ENCODE measurements at places on chromosomes 2 and 18. TPM values are rescaled to one million over a fixed set of nuclear protein-coding genes. Genes with fewer than 3 reads are reported as not detected.

Gene NT5C1B
- not detected for polyA plus RNA-seq

DNA sequence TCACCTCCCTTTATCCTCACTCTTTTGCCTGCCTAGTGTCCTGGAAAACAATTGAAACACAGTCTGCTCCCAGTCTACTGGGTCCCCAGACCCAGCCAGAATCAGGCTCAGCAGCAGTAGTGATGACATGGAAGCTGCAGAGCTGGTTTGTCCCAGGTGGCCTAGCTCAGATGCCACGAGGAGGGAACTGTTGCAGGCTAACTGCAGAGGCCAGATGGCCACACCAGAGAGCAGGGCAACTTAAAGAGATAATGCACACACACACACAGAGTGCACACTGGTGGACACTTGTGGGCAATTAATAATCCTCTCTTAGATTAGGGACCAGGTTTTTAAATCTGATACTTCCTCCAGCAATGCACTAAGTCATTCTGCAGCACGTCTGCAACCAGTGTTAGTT, 42.4 kb downstream of the GYPC start:
- H3K4me1 ChIP-seq, result no peaks in the 10 kb centered on the region
- H3K27me3 ChIP-seq, result no peaks in the 10 kb centered on the region
- H3K4me3 ChIP-seq, result no peak overlapping the region
- peaks cover 51% of the 10 kb centered on the region for H3K36me3 ChIP-seq
- no peak for DNase-seq

- no peak overlapping the region for H3K4me3 ChIP-seq
- no peaks in the 10 kb centered on the region for H3K4me1 ChIP-seq
- no peaks in the 10 kb centered on the region for H3K27me3 ChIP-seq
- no peaks in the 10 kb centered on the region for H3K36me3 ChIP-seq
- H3K27ac ChIP-seq, result no peak overlapping the region
Measured at GRCh38 chr2:133498662-133499585, 69.3 kb downstream of the NCKAP5 start.

Gene TMEFF2
- polyA plus RNA-seq, result not detected

GRCh38 chr2:233756429-233757081, 3.5 kb upstream of the UGT1A1 start:
- no peak overlapping the region for H3K4me3 ChIP-seq
- no peaks in the 10 kb centered on the region for H3K4me1 ChIP-seq
- no peak overlapping the region for H3K27ac ChIP-seq
- H3K27me3 ChIP-seq, result no peaks in the 10 kb centered on the region

GRCh38 chr2:172098287-172098649, 4.4 kb downstream of the DLX2 start:
- H3K27ac ChIP-seq, result no peak overlapping the region
- H3K27me3 ChIP-seq, result peaks cover 100% of the 10 kb centered on the region
- peaks cover 85% of the 10 kb centered on the region for H3K4me1 ChIP-seq
- DNase-seq, result no peak
- H3K36me3 ChIP-seq, result no peaks in the 10 kb centered on the region
- H3K4me3 ChIP-seq, result no peak overlapping the region

Gene TDRD15
- 0.06 TPM for polyA plus RNA-seq

Gene RESP18
- not detected for polyA plus RNA-seq

Gene BUB1
- 2.6 TPM for polyA plus RNA-seq

DNA sequence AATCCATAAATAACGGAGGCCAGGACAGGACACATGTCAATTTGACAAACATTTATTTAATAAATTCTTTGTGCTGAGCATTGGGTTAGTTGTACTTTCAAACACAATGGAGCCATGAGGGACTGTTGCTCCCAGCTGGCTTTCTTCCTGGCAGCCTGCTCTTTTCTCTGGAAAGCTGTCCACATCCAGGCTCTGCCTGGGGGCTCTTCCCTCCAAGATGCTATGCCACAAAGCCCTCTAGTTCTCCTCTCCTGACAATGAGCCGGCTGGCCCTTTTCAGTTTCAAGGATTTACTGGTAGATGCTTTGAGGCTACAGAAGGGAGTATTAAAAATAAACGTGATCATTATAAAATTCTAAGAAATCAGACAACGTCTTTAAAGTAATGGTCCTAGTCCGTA, 44.1 kb upstream of the SLC14A2 start:
- no peaks in the 10 kb centered on the region for H3K4me1 ChIP-seq
- no peaks in the 10 kb centered on the region for H3K36me3 ChIP-seq
- no peak for DNase-seq
- H3K27me3 ChIP-seq, result no peaks in the 10 kb centered on the region
- H3K27ac ChIP-seq, result no peak overlapping the region
- H3K4me3 ChIP-seq, result no peak overlapping the region

DNA sequence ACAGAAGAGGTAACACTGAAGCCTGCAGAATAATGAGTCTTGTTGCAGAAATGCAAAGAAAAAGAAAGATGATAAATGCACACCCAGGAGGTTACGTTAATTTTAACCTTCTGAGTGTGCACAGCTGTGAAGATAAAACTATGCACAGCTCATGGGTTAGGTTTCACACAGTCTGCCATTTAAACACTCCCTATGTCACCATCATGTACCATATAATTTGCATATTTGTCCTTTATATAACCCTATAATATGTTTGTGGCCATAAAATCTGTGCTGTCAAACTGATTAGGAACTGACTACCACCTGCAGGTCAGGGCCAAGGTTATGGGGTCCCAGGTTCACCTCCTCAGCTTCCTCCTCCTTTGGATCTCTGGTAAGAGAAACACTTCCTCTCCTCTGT, 205.5 kb downstream of the RPIA start:
- no peaks in the 10 kb centered on the region for H3K27me3 ChIP-seq
- H3K27ac ChIP-seq, result no peak overlapping the region
- H3K4me3 ChIP-seq, result no peak overlapping the region
- H3K36me3 ChIP-seq, result no peaks in the 10 kb centered on the region

DNA sequence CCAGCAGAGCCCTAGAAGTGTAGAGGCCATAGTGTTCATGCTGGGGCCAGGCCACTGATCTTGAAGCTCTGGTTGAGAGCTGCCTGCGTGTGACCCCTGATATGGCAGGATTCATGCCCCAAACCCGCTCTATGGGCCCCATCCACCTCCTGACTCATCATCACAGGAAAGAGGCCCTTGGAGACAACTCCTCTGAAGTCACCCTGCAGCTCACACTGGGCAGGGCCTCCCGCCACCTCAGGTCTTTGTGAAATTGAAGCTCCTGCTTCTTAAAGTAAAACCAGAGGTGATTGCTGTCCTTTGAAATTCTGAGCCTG, 12.0 kb upstream of the TUBB6 start:
- no peaks in the 10 kb centered on the region for H3K27me3 ChIP-seq
- H3K4me1 ChIP-seq, result no peaks in the 10 kb centered on the region
- DNase-seq, result no peak
- no peaks in the 10 kb centered on the region for H3K36me3 ChIP-seq
- no peak overlapping the region for H3K27ac ChIP-seq

- no peak overlapping the region for H3K4me3 ChIP-seq
- H3K4me1 ChIP-seq, result no peaks in the 10 kb centered on the region
- peaks cover 38% of the 10 kb centered on the region for H3K36me3 ChIP-seq
- DNase-seq, result no peak
- no peaks in the 10 kb centered on the region for H3K27me3 ChIP-seq
Measured at GRCh38 chr2:241185961-241186360, 2.5 kb upstream of the ANO7 start.

DNA sequence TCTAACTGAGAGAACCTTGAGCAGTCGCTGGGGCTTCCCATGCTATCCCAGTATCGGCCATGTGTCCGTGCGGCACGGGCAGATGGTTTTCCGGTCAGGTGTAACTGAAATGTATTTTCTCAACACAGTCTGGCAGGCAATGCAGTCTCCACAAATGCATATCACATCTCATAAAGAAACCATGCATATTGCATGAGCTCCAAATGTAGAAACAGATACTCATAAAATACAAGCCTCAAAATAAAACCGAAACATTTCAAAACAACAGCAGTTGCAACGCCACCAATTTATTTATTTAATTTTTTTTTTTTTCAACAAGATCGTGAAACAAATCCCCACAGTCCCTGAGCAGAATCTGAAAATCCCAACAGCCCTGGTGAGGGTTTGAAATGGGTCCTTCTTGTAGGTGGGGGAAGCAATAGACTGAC, 299.4 kb downstream of the LPIN1 start:
- no peak for DNase-seq
- no peaks in the 10 kb centered on the region for H3K27me3 ChIP-seq
- H3K4me3 ChIP-seq, result peak overlapping the region; percentile 40
- peak overlapping the region; percentile 64 for H3K27ac ChIP-seq
- peaks cover 22% of the 10 kb centered on the region for H3K4me1 ChIP-seq

- no peaks in the 10 kb centered on the region for H3K36me3 ChIP-seq
- no peaks in the 10 kb centered on the region for H3K27me3 ChIP-seq
- no peak overlapping the region for H3K4me3 ChIP-seq
- peaks cover 6% of the 10 kb centered on the region for H3K4me1 ChIP-seq
- no peak for DNase-seq
- H3K27ac ChIP-seq, result no peak overlapping the region
Measured at GRCh38 chr2:100057901-100058261, 84.5 kb downstream of the AFF3 start.

- H3K4me1 ChIP-seq, result peaks cover 4% of the 10 kb centered on the region
- no peak overlapping the region for H3K4me3 ChIP-seq
- H3K36me3 ChIP-seq, result peaks cover 31% of the 10 kb centered on the region
- no peak for DNase-seq
Measured at GRCh38 chr18:9578306-9578705, 36.1 kb downstream of the PPP4R1 start.

Gene ORC4
- polyA plus RNA-seq, result 7.3 TPM

DNA sequence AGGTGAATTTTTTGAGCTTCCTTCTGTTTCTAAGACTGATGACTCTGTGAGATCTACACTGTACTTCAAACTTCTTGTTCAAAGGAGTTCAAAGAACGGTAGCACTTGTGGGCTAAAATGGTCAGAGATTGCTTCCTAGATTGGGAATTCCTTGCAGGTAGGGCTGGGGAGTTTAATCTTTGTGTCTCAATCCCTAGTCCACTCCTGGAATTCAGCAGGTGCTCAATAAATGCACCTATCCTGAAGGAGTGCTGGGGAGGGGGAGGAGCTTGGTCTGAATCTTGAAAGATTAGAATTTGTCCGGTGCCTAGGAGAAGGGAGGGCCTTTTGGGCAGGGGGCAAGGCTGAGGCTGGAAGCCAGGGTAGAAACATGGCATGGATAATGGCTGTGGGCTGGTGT, 34.6 kb downstream of the TMEM17 start:
- H3K4me1 ChIP-seq, result peaks cover 34% of the 10 kb centered on the region
- no peak overlapping the region for H3K4me3 ChIP-seq
- H3K27me3 ChIP-seq, result no peaks in the 10 kb centered on the region
- H3K27ac ChIP-seq, result no peak overlapping the region
- no peak for DNase-seq

DNA sequence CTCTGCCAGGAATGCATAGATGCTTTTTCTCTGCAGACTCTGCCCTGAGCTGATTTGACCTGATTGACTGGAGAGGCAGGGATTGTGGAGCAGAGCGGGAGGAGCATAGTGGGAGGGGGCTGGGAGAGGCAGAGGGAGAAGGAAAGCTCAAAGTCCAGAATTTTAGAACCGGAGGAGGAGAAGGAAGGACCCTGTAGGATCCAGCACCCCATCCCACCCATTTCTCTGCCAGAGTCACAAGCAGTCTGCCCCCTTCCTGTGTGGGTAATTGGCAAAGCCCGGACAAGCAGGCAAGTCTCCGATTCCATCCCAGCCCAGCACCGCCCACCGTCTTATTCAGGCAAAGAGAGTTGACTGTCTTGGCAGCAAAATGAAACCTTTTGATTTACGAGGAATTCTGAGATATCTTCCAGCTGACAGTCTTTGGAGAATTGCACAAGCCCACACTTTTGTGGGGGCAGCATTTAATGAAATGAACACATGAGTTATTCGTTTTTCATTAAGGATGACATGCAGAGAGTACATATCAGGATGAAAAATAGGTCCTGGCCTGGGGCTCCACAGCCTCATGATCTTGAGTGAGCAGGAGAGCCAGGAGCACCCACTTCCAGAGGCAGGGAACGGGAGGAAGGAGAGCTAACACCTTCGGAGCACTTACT, 103.1 kb downstream of the MCFD2 start:
- H3K27me3 ChIP-seq, result no peaks in the 10 kb centered on the region
- peak overlapping the region; percentile 58 for H3K27ac ChIP-seq
- DNase-seq, result peak; percentile 74
- no peaks in the 10 kb centered on the region for H3K4me1 ChIP-seq
- H3K4me3 ChIP-seq, result no peak overlapping the region
- no peaks in the 10 kb centered on the region for H3K36me3 ChIP-seq

DNA sequence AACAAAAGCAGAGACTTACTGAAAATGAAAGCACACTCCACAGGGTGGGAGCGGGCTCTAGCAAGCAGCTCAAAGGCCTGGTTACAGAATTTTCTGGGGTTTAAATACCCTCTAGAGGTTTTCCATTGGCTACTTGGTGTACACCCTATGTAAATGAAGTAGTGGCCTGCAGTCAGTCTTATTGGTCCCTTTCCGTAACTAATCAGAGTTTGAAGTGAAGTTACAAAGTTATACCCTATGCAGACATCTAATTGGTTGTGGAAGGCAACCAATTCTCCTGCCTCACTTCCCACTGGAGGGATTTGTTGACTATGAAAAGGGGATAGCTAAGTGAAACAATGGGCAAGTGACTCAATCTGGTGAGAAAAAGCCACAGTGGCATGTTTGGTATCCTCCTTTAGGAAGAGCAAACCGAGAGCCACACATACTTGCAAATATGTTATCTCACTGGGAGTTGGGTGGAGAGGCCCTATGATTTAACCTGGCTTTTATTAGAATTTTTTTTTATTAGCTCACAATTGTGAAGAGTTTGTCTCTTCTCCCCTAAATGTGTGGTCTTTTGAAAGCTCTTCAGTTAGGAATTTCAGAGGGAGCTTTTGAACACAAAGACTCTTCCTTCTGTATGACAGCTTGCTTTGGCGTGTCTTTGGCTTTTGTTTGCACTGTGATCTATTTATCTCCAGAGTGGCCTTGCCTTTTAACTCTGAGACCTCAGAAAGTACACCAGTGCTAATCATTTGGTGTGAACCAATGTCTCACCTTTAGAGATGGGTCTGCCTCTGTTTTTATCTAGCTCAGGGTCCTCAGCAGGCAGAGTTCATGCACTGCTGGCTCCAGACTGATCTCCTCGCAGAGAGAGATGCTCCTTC, 69.6 kb downstream of the MAP4K4 start:
- no peaks in the 10 kb centered on the region for H3K36me3 ChIP-seq
- peak overlapping the region; percentile 71 for H3K27ac ChIP-seq
- peaks cover 83% of the 10 kb centered on the region for H3K4me1 ChIP-seq
- no peak overlapping the region for H3K4me3 ChIP-seq

Gene CXCR4
- polyA plus RNA-seq, result 274 TPM

Gene CXCR2
- polyA plus RNA-seq, result 6.5 TPM

DNA sequence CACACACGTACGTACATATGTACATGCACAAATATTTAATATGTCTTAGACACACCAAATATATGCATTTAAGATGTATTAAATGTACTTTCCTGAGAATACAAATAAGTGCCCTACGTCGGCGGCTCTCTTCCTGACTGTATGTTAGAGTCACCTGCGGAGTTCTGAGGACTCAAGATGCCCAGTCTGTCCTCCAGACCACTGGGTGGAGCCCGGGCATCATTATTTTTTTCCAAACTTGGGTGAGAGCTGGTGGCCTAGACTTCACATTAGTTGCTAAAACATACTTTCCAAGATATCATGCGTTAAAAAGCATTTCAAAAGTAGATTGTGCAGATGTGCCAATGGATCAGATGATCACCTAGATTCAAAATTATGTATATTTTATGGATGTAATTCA, 2.9 kb downstream of the IL18R1 start:
- H3K27ac ChIP-seq, result no peak overlapping the region
- peaks cover 15% of the 10 kb centered on the region for H3K36me3 ChIP-seq
- no peaks in the 10 kb centered on the region for H3K27me3 ChIP-seq
- H3K4me1 ChIP-seq, result peaks cover 54% of the 10 kb centered on the region
- peak overlapping the region; percentile 65 for H3K4me3 ChIP-seq

Gene MEP1B
- polyA plus RNA-seq, result not detected

Measured in spleen (tissue), 13 donors.